Fibroblast of skin of left biceps (primary cell): ENCODE measurements at places on chromosomes 1 and 21.

- no peak for DNase-seq
These were observed 740 bp downstream of the ZNF691 start for GRCh38 chr1:42847111-42847595.

DNA sequence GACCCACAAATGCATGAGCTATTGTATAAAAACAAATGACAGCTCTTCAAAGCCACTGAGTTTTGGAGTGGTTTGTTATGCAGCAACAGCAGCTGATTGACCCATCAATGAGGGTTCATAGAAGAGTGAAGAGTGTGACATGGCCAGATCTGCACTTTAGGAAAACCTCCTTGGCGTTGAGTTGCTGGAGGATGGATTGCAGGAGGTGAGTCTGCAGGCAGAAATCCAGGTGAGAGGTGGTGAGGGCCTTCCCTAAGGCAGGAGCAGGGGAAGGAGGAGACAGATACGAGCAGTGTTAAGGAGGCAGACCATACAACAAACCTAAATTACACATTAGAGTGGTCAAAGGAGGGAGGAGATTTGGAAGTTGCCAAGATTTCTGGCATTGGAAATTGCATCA lies 169.3 kb upstream of the CSF3R start:
- no peak for DNase-seq

DNA sequence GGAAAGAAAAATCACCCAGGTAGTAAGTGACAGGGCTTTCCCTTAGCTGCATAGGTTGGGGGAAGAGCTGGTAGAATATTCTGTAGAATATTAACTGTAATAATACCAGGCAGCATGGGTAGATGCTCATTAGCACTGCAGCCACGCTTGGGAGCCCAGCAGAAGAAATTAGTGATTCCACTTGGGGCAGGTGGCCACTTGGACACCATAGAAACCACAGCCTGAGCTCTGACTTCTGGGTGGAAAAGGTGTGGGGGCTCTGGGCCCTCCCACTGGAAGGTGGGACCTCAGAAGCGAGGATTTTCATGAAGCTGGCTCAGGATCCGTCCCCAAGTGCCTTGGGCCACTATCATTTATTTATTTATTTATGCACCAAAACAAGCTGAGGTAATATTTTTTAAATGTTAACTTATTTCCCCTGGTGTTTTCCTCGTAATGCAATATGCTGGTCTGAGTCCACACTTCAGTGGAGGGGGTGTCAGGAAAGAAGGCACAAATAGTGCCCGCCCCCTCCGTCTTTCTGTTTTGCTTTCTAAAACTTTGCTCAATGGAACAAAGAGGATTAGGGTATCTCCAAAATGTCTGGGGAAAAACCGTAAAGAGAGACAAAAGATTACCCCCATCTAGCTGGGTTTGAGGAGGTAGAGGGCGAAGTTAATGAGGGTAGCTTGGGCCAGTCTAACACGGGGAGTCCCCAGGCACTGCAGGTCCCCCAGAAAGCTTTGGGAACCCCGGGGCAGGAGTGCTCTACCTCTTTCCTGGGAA lies 75.2 kb upstream of the GADD45A start:
- DNase-seq: no peak

DNA sequence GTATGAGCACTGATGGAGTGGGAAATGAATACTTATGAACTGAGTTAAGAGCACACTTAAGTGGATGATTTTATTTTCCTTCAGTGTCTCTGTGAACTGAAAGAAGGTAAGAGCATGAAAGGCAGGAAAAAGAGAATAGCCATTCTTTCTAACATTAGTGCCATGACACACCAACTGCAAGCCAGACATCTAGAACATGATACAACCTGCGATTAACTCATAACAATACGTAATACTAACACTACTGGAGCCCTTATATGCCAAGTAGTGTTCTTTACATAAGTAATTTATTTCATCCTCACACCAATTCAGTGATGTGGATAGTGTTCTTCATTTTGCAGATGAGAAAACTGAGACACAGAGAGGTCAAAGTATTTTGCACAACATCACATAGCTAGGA lies 56.7 kb downstream of the PRRX1 start:
- DNase-seq: no peak

- no peak for DNase-seq
These were observed 25.6 kb downstream of the GPA33 start for GRCh38 chr1:167064621-167065020.

DNA sequence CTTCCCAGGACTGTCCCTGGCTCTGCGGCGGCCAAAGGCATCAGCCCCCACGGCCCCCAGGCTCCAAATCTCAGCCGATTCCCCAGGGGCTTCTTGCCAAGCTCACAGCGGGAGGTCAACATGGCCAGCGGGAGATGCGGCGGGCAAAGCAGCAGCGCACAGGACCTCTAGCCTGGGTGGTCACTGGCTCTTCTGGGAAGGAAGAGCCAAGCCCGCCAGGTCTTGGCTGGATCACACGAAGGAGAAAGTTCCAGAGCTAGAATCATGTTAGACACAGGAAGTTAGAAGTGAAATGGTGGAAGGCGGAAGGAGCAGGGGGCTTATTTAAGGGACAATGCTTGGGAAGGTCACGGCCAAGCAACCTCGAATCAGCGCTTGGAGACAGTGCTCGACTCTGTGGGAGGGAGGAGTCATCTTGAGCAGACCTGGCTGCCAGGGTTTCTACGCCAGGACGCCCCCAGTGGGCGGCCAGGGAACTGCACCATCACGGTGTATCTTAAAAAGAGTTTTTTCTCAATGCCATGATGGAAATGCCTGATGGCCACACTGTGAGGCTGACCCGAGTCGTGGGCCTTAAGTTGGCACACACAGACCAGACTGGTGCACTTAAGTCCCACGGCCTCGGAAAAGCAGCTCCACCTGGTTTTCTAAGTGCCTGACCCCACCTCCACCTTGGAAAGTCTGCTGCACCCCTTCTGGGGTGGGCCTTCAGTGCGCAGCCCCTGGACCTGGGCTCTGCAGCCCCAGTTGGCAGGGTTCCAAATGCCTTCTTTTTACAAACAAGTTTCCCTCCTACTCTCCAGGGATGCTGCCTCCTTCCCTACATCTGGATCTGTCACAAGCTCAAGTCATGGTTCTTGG lies 29.3 kb downstream of the SLC66A1 start:
- peak; percentile 18 for DNase-seq
